Dermis blood vessel endothelial cell (primary cell): ENCODE measurements at places on chromosomes 5 and 9. TPM values are rescaled to one million over a fixed set of nuclear protein-coding genes. Genes with fewer than 3 reads are reported as not detected.

Gene TERT
- total RNA-seq: 0.09 and 0.17 TPM in 2 replicates

Gene C6
- total RNA-seq: not detected in 2 replicates

Gene DMRT3
- not detected in 2 replicates for total RNA-seq

Gene ADCY2
- not detected in 2 replicates for total RNA-seq

Gene PITX1
- 0.51 TPM in 1 of 2 replicates, not detected in the other for total RNA-seq

Gene HAUS6
- 18.4 and 23.8 TPM in 2 replicates for total RNA-seq
